Central memory CD4-positive, alpha-beta T cell (primary cell): ENCODE measurements at places on chromosomes 3 and 15.

DNA sequence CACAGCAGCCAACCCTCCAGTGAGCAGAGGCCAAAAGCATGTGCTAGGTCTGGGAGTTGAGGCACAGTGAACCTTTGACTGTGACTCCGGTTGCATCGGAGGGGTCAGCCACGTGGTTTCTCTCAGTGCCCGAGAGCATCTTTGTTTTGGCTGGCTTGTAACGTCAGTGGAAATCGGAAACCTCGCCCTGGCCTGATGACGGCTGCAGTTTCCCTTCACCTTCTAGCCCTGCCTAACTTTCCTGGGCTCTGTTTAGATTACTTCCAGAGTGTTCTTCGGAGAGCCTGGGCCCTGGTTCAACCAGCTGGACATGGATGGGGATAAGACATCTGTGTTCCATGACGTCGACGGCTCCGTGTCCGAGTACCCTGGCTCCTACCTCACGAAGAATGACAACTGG lies 56.6 kb downstream of the MESD start:
- no peak for DNase-seq

DNA sequence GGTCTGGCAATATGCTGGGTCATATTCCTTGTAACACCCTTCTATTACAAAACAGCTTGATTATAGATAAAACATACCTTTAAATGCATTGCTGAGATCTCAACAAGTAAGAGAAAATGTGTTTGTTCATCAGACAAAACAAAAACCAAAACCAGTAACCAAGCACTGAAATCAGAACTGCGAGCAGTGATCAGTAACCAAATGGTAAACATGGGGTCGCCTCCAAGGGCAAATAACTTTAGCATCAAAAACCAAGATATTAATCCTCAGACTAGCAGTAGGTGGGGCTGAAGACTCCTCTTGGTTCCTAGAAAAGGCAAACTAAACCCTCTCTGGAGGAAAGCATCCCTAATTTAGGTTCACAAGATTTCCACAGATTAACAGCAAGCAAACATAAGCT lies 6.6 kb upstream of the HESX1 start:
- DNase-seq = no peak

DNA sequence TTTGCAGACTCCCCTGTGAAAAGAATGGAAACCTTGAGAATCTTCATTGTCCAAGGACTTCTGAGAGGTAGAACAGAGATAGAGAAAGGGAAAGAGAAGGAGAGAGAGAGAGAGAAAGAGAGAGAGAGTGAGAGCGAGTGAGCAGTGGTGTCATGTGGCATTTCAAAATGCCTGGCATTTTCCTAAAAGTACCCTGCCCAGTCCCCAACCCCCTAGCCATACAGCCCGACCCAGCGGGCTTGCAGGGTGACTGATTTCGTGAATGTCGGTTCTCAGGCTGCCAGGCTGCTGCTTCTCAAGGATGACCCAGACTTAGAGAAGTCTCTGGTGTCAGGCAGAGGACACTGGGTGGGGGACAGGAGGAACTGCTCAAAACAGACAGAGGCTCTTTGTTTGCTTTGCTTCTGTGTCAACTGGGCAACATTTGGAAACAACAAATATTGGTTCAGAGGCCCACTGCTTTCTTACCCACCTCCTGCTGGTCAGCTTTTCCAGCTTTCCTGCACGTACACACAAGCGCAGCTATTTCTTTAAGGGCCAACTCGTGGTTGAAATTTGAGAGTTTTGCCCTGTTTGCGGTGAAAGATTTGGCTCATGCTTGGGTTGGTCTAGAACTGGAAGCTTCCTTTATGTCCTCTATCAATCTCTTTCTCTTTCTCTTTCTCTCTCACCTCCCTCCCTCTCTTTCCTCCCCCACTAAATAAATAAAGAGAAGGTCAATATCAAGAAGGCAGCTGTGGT lies 3.7 kb upstream of the TF start:
- no peak for DNase-seq

- DNase-seq = no peak
These were observed 86.1 kb upstream of the PSMD6 start for GRCh38 chr3:64109438-64109837.

- no peak for DNase-seq
These were observed 217.2 kb downstream of the NFKBIZ start for GRCh38 chr3:102066470-102066869.

GRCh38 chr15:49137861-49138260 lies 17.5 kb downstream of the COPS2 start:
- DNase-seq = no peak

- peak; percentile 19 for DNase-seq
These were observed 553 bp upstream of the RTP4 start for GRCh38 chr3:187367561-187368103.

DNA sequence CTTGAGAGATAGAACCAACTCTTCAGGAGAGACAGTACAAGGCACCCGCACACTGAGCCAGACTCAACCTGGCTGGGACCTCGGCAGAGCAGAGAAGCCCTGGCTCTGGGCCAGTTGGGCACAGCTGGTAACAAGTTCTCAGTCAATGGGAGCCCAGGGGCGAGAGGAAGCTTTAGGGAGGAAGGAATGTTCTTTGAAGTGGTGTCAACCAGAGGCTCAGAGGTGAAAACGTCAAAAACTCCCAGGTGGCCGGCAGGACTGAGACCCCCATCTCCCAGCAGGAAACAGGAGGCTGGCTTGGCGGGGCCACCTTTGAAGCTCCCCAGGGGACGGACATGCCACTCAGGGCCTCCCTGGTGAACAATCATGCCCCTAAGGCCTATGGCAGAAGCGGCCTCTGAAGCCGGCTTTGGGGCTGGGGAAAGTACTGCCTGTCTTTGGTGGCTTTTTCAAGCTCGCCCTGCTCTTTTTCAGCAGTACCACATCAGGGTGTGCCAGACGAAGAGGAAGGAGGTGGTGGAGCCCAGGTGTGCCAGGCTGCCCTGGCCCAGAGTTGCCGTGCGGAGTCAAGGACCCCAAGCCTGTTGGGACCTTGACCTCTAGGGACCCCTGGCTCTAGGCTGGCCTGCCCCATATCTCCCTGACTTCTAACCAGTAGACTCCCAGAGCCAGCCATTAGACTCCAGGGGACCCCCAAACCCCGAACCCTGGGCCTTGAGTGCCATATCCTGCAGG lies 16.7 kb upstream of the TBC1D21 start:
- no peak for DNase-seq

- no peak for DNase-seq
These were observed 32.1 kb upstream of the B3GALNT1 start for GRCh38 chr3:161137260-161137659.

- no peak for DNase-seq
These were observed 60.1 kb downstream of the MGLL start for GRCh38 chr3:127762077-127762786.

DNA sequence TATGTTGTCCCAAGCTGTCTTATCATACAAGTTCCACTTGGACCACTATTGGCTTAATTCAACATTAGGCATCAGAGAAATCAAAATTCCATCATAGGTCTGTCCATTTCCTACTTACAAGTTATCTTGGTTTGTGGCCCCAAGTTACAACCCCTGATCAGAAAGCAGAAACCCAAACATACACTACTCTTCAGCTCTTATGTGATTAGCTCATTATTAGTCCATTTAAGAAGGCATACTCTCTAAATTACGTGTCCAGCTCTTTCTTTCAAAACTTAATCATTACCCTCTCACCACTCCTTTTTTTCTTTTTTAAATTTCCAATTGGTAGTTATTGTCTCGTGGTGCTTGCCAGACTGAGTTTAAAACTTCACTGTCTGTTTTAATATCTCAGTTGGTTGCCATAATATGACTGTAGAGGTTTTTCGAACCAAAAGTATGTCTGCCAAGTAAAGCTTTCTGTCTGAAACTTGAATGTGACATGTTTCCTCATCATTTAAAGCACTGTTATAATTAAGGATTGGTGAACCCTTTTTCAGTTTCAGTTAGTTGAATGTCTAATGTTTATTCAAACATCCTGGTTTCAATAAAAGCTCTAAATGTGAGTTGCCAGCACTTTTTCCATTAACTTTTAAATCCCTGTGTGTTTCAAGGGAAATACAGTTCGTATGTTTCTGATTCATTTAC lies 150.3 kb downstream of the SAMMSON start:
- no peak for DNase-seq
